ENCODE measurements at places on chromosomes 11 and 22.
A peak's percentile ranks its signal among the peaks of the same experiment; 100 is the strongest.

DNA sequence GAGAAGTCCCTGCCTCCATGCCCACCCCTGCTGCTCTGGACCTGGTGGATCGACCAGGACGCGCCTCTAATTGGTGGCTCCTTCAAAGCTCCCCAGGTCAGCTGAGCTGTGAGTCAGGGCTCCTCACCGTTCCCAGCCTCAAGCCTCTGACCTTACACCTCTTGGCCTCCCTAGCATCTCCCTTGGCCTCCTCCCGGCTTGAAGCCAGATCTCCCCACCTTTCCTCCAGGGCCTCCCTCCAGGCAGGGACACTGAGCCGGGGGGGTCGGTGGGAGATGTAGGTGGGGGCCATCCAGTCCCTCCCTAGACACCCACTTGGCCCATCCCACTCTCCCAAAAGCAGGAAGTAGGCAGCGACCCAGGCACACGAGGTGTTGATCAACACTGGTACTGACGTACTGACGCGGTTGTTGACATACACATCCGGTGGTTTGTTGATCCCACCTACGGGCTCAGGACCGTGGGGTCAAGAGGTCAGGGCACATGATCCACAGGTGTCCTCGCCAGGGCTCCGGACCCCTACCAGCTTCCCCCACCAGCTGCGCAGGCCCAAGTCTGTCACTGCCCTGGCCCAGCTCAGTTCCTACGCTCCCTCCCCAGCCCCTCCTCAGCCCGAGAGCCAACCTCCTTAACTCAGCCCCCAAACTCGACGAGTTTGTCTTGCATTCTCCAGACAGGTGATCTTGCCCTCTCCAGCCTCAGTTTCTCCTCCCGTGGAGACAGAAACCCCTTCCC, 802 bp downstream of the ATG2A start:
- DNase-seq, result no peak

DNA sequence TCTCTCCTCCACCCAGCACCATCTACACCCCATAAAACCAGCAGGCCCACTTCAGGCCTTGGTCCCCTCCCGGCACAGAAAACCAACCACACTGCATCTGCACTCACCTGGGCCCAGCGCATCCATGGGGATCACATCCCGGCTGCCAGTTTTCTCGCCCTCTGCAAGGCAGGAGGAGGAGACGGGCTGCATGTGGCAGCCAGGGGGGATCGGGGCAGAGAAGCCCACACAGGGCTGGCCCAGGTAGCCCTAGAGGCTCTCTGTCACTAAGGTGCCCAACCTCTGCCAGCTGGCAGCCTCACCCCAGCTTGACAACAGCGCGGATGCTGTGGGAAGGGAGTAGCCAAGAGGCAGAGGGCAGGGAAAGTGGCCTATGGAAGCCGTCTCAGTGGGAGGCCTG, 30.6 kb upstream of the TXNRD2 start:
- DNase-seq, result no peak

- DNase-seq, result no peak
These were observed 121.1 kb upstream of the GUCY1A2 start for GRCh38 chr11:107139396-107139795.

GRCh38 chr11:84414920-84415319, 1128.8 kb upstream of the CCDC90B start:
- no peak for DNase-seq

DNA sequence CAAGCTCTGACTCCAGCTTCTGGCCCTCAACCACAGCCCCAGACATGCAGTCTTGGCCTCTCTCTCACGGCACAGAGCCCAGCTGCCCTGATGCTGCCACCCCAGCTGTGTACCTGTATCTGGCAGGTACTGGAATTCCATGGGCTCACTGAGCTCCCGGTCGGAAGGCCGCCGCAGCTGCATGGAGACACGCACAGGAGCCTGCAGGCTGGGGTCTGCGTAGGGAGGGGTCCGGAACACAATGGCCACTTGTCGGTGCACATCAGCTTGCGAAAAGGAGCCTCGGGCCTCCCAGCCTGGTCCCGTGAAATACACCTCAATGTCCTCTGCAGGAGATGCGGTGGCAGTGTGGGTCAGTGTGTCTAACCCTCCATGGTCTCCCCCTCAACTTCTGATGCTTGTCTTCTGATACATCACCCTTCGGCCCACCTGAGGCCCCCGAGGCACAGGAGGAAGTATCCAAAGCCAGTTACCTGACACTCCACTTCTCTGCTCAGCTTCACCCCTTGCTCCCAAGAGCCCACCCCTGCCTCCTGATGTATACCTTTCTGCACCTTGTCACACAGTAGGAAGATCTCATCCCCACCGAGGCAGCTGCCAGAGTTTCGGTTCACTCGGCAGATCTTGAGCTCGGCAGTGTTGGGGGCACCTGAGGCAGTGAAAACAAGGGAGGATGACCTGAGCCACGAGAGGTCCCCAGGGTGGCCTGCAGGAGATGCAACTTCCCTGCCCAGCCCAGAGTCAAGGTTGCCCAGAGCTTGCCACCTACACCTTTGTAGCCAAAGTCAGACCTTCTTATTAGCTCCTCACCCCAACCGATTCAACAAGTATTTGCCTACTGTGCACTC, 4.3 kb downstream of the RELA start:
- no peak for DNase-seq

DNA sequence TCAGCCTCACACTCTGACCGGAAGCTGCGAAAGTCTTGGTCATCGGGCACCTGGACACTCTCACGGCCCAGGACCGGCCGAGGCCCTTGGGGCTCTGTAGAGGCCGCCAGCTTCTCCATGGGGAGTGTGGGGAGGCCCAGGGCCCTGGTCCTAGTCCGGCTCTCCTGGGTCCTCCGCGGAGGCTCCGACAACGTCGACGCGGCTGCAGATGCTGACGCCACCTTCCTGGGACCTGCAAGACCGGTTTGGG, 12.9 kb downstream of the STARD10 start:
- no peak for DNase-seq

DNA sequence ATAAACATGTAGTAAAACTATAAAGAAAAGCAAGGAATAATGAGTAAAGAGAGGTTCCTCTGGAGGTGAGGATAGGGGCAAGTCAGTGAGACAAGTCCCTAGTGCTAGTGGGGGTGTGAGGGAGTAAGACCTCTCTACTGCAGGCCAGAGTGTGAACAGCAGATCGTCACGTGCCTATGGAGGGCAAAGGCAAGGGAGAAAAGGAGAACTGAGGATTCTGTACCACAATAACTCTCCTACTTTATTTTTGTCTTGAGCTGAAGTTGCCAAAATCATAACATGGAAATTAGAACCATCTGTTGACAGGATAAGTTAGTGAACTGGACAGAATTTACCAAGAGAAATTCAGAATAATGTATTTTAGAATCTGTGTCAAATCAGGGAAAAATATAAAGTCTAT, 77.6 kb downstream of the ENTHD1 start:
- no peak for DNase-seq

DNA sequence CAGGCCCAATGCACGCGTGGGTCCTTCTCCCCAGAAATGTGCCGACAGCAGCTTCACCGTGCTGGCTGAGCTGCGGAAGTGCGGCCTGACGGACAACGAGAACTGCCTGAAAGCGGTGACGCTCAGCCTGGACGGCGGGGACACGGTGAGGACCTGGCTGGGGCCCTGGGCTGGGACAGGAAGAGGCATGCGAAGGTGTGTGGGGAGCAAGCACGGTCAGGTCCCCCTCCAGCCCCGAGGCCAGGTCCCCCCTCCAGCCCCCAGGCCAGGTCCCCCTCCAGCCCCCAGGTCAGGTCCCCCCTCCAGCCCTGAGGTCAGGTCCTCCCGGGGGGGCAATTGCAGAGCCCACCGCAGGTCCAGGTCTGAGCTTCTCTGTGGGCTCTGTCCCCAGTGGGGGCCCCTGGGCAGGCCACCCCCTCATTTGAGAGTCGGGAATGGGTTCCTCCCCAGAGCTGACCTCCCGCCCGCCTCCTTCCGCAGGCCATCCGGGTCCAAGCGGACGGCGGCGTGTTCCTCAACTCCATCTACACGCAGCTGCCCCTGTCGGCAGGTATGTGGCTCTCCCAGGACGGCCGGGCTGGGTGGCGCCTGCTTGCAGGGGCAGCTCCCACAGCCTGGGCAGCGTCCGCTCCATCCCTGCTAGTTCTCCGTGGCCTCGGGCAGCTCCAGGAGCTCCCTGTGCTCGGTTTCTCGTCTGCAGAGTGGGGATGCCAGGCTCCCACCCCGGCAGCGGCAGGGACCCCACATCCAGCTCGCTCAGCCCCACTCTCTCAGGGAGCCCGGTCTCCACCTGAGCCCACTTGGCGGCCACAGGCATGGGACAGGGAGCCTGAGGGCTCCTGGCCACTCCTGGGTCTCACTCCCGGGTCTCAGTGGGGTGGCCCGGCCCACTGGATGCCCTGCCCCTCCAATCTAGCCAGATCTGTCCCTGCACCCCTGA, 7.9 kb downstream of the MUC5B start:
- peak; percentile 26 for DNase-seq

- no peak for DNase-seq
These were observed 727.1 kb downstream of the NELL1 start for GRCh38 chr11:21396342-21397008.

DNA sequence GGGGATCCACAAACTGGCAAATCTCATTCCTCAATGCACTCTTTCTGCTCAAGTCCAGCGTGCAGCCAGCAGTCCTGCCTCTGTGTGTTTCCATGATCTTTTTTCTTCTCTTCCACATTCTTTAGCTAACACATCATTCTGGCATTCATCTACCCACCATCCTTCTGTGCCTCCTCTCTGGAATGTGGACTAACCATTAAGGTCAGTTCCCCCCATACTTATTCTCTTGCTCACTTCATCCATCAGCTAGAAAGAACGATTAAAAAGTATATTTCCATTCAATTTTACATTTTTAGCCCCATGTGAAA, 7.8 kb downstream of the KIRREL3 start:
- no peak for DNase-seq

- no peak for DNase-seq
These were observed 267.7 kb downstream of the LARGE1 start for GRCh38 chr22:33652615-33653014.
